ENCODE measurements at places on chromosomes 3 and 15.
A peak's percentile ranks its signal among the peaks of the same experiment; 100 is the strongest.

GRCh38 chr3:95408464-95408862, 1345.6 kb downstream of the NSUN3 start:
- no peak for DNase-seq

GRCh38 chr15:65306551-65306950, 2.1 kb downstream of the RNU5B-1 start:
- no peak for DNase-seq

- DNase-seq, result peak; percentile 20
Measured at GRCh38 chr15:76904461-76905012, 603 bp downstream of the SCAPER start.

- peak; percentile 21 for DNase-seq
Measured at GRCh38 chr15:64503197-64503596, 42.8 kb downstream of the ZNF609 start.

DNA sequence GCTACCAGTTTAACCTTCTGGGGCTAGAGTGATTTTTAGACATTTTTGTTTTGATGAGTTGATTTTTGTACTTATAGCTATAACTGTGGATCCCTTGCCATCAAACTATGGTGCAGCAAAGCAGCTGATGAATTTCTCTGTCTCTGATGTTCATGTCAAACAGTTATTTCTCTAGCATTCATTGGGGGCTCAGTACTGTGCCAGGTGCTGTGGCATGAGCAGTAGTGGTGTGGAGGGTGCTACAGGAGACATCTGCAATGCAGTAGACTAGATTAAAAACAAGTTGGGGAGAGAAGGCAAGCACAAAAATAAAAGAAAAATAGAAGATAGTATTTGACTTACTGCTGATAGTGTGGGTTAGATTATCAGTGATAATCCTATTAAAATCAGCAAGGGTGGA, 95.3 kb downstream of the AKAP13 start:
- DNase-seq, result no peak

Measured in CD4-positive, alpha-beta T cell treated with Interleukin-10 for 1 hour (primary cell).